ENCODE measurements at places on chromosomes 12 and 14.

GRCh38 chr12:53300187-53300586, 692 bp downstream of the MYG1 start:
- DNase-seq, result peak; percentile 37

DNA sequence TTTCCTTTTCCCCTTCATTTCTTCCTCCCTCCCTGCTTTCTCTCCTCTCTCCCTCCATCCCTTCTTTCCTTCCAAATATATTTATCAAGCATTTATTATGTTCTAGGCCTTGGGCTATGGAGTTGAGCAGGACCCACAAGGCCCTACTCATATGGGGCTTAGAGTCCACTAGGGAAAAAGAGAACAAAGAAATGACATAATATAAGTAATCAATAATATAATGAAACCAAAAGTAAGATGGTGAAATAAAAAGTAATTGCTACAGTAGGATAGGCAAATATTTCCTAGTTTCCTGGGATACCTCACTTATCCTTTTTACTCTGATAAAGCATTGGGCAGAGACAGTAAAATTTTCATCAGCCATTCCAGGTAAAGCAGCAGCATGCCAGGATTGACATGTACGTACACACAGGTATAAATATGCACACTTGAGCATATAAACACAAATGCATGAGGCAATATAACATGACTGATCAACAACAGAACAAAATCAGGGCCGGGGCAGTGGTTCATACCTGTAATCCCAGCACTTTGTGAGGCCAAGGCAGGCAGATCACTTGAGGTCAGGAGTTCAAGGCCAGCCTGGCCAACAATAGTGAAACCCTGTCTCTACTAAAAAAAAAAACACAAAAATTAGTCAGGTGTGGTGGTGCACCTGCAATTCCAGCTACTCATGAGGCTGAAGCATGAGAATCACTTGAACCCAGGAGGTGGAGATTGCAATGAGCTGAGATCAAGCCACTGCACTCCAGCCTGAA, 35.5 kb upstream of the CSRP2 start:
- DNase-seq, result no peak

DNA sequence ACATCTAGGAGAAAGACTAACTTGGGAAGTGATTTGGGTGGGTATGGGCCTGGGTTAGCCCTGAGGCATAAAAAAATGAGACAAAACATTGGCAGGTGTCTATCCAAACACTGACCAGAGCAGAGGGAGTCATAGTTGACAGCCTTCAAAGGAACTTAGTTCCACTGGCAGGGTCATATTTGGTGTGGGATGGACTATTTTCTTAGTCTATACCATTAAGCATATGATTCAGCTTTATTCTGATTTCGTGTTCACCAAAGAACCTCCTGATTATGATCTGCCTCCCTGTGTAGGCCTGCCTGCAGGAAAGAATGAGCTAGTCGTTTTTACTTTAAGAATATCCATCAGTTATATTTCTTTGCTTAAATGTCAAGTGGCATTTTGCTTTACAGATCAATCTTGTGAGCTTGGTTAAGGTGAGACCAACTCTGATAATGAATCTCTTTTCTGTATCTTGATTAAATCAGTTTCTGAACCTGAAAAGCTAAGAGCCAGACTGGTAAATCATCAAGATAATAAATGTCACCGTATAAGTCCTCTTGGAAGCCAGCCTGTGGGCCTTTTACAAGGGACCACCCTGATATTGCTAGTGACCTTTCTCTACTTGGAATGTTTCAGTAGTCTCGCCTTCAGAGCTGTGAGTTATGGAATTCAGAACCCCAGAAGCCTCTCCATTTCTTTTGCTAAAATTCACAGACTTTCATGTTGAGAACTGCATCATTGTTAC, 182.9 kb downstream of the MON2 start:
- DNase-seq, result no peak

- no peak for DNase-seq
Observed at GRCh38 chr12:69837657-69838415, 12.8 kb downstream of the MYRFL start.

GRCh38 chr12:42426746-42427145, 100.8 kb downstream of the PPHLN1 start:
- peak; percentile 36 for DNase-seq

GRCh38 chr12:5798242-5799015, 146.6 kb downstream of the ANO2 start:
- DNase-seq, result no peak

- DNase-seq, result peak; percentile 98
Observed at GRCh38 chr12:4030929-4031702, 157.9 kb upstream of the PARP11 start.

GRCh38 chr12:24742378-24742777, 206.5 kb downstream of the BCAT1 start:
- no peak for DNase-seq

DNA sequence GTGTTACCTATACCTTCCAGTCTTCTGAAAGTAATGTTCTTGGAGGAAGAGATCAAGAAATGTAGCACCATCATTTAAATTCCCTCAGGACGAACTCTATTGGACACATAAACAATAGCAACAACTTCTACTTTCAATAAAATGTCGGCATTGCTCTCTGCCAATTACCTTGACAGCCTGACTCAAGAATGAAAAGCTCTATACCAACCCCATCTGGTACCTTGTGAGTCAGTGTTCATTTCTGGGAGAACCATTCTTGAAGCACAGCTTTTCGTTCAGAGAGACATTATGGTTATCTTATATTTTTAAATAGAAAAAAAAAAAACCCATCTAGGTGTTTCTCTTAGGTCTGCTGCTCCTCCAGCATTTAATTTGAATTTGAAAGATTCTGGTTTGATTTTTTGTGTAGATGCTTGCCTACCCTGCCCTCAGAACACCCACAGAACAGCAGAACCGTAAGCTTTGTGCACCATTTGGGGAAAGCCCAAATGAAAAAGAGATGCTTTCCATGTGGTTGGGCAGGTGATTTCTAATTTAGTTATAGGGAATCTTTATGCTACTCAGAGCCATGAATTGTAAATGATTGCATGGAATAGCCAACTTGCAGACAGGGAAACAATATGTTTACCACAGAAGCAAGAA, 156.0 kb downstream of the SAMD4A start:
- DNase-seq, result peak; percentile 47

DNA sequence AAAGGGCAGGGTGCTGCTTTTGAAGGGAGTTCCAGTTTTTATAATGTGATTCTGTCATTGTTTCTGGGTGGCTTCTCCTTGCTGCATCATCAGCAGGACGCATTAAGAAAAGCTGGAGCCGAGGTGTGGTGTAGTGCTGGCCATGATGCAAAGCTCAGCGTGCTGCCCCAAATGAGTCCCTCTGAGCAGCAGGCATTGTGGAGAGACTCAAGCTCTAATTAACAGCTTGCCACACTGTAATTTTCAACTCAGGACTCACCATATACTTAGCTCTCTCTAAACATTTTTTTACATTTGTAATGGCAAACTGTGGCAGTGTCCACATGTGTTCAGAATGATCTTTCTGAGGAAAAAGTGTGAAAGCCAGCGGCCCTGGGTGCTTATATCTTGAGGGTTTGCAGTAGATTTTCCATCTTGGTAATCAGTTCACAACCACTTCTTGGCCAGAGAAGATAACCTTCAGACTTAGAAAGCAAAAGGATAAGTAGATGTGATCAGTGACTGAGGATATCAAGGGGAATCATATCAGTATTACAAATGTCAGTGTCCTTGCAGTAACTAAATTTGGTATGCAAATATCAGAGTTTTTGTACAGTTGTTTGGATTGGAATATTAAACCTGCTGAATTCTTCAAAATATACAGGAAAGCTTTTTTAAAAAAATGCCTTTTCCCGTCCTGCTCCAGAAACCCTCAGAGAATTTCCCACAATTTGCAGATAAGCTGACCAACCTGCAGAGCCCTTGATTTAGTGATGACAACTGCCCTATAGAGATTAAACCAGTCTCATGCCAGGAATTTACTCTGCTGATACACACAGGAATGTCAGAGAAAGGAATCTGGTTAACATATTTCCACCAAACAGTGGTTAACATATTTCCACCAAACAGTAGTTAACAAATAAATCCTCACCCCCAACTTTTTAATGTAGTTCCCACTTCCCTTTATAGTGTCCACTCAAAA, 63.6 kb downstream of the DAAM1 start:
- DNase-seq, result no peak

GRCh38 chr12:31234053-31234840, 91.7 kb downstream of the SINHCAF start:
- no peak for DNase-seq

- DNase-seq, result no peak
Observed at GRCh38 chr14:44369401-44370123, 137.5 kb downstream of the FSCB start.

DNA sequence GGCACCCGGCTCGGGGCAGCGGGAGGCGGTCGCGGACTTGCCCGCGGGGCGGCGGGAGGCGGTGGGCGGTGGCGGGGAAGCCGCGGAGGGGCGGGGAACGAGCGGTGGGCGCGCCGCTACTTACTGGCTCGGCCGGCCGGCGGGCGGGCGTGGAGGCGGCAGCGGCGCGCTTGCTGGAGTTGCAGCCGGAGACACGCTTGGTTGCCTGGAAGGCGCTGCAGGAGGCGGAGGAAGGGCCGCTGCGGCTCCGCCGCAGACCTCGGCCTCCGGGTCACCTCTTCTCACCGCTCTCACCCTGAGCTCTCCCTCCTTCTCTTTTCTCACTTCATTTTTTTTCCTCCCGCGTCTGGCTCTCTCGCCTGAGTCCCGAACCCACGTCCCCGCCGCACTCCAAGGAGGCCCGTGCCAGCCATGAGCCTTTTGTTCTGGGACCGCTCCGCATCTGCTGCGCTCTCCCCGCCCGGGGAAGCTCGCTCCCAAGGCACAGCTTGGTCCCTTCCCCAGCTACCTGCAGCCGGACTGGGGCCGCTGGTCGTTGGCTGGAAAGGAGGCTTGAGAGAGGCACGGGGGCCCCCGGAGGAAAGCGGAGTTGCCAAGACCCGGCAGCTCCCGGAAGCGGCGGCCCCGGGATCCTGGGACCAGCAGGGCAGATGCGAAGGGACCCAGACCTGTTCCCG, 592 bp upstream of the KCNK10 start:
- peak; percentile 7 for DNase-seq

DNA sequence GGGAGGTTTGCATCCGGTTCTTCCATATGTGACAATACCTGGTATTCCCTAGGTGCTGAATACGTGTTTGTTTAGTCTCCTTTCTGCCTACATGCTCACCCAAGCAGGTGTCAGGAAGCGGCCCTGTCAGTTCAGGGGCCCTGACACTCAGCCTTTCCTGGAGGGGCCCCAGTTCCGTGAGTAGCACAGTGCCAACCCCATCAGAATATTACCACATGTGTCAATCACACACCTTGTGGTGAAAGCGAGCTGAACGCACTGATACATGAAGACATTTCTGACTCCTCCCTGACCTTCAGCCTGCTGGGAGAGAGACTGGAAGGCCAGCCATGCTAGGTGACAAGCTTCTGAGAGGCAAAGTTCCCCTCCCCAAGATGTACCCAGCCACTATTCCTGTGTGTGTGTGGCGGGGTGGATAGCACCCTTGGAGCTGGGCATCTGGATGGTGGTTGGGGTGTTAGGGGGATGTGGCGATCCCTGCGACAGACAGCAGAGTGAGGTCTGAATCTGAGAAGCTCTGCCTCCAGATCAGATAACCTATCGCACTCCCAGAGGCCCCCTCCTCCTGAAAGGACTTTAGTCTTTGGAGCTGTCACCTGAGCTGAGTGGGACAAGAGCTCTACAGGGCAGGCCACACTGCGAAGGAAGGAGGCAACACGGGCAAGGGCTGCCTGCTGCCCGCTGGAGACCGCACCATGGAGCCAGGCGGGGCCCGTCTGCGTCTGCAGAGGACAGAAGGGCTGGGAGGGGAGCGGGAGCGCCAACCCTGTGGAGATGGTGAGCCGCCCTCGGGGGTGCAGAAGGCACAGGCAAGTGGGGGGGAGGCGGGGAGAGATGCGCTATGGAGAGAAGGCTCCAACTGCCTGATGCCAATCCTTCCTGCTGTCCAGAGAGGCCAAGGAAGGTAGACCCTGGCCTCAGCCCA, at the start of gene SOAT2:
Gene SOAT2, plus strand, starts transcription at position 604 of the 925 bp plus-strand sequence. Its CDS starts 92 bp downstream, at position 696.
- no peak for DNase-seq

DNA sequence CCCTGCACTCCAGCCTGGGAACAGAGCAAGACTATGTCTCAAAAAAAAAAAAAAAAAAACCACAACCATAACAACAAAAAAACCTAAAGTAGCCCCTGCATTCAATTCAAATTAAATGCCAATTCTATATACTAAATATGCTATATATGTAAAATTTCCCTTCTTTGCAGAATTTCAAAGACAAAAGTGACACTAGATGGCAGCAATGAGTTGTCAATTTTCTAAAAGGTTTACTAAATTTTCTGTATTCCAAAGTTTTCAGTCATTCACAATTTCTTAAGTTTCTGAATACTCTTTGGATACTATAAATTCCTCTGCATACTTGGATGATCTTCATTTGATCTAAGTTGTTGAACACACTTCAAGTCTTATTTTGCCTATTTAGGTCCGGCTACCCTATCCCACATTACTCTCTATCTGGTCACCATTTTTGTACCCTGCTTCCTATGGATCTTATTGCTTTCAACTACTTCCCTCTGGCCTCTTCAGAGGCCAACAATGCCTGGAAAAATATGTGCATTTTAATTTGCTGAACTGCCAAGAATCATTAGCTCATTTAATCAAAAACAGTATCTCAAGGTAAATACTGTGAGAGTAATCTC, 27.9 kb downstream of the HNRNPC start:
- peak; percentile 44 for DNase-seq

- DNase-seq, result no peak
Observed at GRCh38 chr12:39095636-39096330, 190.4 kb upstream of the CPNE8 start.

DNA sequence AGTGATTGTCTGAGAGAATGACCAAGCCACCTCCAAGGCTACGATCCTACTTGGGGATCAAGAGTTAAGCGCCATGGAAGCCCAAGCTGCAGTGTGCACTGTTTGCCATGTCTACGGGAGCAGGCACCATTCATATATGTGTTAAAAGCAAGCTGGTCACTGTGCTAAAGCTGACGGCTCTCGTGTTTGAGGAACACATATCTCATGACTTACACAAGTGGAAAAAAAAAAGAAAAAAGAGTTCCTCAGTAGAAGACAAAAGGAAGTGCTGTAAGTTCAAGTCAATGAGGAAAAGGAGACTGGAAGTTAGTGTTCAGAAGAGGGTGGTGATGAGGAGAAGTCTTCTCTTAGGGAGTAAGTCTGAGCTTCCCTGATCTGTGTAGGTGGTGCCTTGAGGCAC, 4.9 kb upstream of the PTCSC3 start:
- DNase-seq, result no peak

Data from HCEC 1CT (cell line).